ENCODE measurements at places on chromosomes 7 and 10.

DNA sequence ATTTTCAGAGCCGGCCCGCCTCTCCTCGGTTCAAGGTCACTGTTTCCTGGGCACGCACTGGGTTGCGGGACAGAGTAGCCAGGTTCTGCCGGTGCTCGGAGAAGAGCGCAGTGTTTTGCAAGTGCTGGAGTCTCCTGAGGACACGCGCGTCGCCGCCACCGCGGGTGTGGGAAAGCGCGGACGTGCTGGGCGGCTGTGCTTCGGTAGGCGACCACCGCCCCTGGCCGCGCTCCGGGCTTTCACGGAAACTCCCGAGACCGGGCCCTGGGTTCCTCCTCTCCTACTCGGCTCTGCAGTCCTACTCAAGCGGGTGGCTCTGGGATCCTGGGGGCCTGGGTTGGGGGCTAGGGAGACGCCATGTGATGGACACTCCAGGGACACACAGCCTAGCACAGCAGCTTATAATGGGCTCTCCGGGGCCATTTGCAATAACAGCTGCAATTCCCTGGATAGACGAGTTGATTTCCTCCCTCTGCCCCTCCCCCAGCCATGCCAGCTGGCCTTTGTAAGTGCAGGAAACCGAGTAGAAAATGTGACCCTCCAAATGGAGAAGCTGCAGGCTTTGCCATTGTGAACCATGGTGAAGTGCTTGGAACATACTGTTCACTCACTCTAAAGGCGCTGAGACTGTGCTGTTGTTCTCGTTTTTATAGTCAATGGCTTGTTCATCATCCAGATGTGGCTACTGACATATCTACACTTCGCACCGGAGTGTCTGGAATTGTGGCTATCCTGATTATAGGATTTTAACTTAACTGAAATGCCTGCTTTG, 2.1 kb downstream of the FRAT1 start:
- DNase-seq = no peak

GRCh38 chr7:64849250-64849923, 53.7 kb upstream of the ZNF273 start:
- peak; percentile 10 for DNase-seq

GRCh38 chr7:22934023-22934422, 79.9 kb downstream of the HYCC1 start:
- DNase-seq = peak; percentile 67

- no peak for DNase-seq
Measured at GRCh38 chr10:11386044-11386443, 225.4 kb downstream of the USP6NL start.

GRCh38 chr7:5435291-5436002, 11.8 kb upstream of the TNRC18 start:
- no peak for DNase-seq

DNA sequence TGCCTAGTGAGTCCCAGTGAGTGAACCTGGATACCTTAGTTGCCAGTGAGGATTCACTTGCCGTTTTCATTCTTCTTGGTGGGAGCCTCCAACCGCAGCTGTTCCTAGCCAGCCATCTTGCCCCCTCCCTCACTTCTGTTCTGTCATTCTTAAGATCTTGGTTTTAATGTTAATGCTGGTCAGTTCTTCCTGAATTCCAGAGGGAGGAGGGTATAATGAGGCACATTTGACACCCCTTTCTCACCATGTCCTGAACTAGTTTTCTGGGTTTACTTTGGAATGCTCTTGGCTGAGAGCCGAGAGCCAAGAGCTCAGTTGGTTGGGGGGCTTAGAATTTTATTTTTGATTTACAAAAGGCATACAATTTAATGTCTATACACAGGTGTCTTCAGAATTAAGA, 78.5 kb upstream of the ADCY1 start:
- DNase-seq = no peak

- DNase-seq = no peak
Measured at GRCh38 chr10:129658376-129659072, 191.5 kb downstream of the MGMT start.

DNA sequence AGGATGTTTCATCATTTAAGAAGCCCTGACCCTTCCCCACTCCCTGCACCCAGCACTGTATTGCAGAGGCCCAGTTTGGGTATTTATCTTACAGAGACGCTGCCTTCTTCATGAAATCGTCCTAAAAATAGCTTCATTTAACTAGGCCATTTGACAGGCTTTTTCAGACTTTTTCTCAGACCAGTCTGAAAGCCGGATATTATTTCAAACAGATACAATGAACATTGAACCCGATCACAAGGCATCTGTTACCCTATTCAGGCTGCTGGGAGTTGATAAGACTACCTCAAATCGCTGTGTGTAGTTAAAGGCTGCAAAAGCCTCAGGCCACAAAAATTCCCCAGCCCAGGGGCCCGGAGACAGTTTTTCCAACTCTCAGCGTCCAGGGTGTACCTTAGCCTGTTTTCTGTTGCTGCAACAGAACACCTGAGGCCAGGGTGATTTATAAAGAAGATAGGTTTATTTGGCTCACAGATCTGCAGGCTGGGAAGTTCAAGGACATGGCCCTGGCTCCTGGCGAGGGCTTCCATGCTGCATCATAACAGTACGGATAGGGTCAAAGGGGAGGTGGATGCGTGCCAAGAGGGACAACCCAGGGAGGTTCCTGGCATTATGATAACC, 130.7 kb upstream of the SH2B2 start:
- DNase-seq = no peak

DNA sequence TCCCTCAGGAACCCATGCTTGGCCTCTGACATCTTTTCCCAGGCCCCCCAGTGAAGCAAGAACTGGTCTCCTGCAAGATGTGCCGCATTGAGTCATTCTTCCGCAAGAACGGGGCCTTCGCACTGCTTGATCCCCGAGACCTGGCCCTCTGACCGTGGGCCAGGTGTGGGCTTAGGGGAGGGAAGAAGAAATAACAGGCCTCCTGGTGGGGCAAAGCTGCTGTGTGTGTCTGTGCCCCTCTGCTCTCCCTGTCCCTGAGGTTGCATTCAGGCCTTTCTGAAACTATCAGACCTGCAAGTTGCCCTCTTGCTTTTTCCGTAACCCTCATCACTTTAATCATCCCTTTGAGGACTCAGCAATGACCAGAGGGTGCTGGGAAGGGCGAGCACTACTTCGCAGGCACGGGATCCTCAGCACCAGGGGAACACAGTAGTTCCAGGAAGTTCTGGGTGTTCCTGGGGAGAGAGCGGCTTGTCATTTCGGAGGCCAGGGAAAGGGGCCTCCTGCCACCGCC, 6.0 kb downstream of the ATP6V1F start:
- no peak for DNase-seq

- DNase-seq = no peak
Measured at GRCh38 chr10:89639326-89639725, 5.7 kb downstream of the PANK1 start.

GRCh38 chr10:43205681-43206390, 61.0 kb downstream of the RASGEF1A start:
- no peak for DNase-seq

DNA sequence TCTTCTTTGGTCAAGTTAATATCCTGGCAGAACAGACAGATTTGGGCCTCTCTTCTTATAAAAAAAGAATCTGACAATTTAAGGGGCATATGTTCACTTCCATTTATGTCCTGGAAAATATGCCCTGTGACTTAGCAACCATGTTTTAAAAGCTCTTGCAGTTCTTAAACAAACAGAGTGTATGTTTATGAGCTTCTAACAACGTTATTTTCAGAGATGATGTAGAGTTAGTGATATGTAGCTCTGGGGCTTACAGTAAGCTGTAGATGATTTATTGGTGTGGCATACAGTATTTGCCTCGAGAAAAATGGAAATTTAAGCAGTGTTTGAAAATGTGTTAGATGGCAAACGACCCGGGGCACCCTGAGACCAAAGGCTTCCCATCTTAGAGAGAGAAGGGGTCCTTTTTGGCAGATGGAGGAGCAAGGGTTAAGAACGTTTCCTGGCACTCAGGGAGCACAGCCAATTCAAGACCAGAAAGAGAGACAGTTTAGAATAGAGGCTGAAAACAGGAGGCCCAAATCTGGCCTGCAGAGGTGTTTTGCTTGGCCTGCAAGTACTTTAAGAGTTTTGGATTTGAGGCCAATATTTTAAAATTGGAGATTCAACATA, 397.5 kb downstream of the KCNMA1 start:
- no peak for DNase-seq

GRCh38 chr10:73886085-73886529, 11.8 kb upstream of the CAMK2G start:
- peak; percentile 78 for DNase-seq

DNA sequence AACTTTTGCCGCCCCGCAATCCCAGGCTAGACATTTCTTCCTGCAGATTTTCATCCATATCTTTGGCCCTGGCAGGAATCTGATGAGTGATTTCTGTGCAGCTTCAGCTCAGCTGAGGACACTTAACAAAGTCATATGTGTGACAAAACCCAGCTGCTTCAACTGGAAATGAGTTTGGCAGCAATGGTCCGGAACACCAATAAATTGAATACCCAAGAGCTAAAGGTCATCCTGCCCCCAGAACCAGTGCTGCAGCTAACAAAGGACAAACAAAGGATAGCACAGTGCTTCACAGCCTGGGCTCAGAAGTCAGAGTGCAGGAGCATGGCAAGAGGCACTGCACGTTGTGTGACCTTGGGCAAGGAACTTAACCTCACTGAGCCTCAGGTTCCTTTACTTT, 40.0 kb upstream of the TRIL start:
- DNase-seq = no peak

- DNase-seq = peak; percentile 91
Measured at GRCh38 chr10:96614515-96614914, 27.7 kb upstream of the TM9SF3 start.

- DNase-seq = no peak
Measured at GRCh38 chr10:818526-819220, 112.8 kb downstream of the LARP4B start.

GRCh38 chr7:105885387-105886111, 9.2 kb upstream of the ATXN7L1 start:
- DNase-seq = peak; percentile 26

DNA sequence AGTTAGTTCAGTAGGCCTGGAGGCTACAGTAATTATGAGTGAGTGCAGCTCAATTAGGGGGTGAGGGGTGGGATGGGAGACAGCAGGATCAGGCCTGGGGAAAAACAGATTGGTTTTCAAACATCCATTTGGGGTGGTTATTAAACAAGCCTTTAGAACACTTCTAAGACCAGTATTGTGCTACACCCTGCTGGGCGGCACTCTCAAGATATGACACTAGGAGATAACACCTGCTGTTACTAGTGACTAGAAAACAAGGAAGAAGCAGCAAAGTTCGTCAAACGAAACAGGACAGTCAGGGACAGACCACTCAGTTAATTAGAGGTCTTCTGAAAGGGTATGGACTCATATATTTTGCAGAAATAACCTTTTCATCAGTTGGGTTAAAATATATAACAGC, 353.6 kb downstream of the PTEN start:
- no peak for DNase-seq

DNA sequence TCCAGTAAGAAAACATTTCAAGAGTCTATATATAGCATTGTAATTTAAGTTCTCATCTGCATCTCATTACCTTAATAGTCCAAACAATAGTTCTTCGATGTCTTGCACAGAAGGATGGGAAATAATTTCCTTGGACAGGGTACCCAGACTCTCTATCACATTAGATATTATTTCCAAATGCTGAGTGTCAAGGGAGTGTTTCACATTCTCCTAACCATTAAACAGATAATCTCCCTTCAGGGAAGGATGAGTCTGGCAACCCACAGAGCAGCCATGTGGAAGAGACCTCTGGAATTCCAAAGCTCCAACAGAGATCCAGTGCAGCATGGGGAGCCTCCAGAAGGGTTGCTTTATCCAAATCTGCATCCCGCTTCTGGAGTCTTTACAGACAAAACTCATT, 89.6 kb downstream of the FZD1 start:
- no peak for DNase-seq

DNA sequence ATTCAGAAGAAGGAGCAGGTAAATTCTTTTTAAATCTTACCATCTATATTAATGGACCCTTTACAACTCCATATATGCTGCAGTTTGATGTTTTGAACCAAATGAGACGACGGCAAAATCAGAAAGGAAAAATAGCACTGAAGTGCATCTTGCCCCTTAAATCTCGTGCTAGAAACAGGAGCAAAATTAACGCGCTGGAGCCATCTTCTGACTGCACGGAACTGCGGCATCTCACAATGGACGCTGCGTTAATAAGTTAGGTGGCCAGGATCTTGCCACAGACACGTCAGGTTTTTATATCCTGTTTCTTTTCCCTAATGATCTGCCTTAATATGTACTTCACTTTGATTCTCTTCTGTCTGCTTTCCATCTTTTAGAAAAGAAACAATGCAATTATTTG, 354.5 kb downstream of the TFEC start:
- DNase-seq = peak; percentile 45

DNA sequence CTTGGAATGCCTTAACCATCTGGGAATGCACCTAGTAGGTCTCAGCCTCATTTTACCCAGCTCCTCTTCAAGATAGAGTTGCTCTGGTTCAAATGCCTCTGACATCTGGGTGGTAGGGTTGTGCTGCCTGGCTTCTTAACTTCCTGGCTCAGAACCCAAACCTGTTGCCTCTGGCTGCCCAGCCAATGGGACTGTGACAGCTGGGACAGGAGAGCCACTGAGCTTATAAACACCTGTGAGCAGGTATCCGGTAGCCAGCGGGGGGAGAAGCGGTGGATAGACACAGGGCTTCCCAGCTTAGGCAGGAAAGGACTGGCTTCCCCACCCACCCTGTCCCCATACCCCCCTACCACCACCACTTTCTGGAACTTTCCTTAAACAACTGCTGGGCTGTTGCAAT, 115.8 kb upstream of the CARD11 start:
- no peak for DNase-seq

- no peak for DNase-seq
Measured at GRCh38 chr10:56763090-56763489, 402.0 kb upstream of the ZWINT start.

DNA sequence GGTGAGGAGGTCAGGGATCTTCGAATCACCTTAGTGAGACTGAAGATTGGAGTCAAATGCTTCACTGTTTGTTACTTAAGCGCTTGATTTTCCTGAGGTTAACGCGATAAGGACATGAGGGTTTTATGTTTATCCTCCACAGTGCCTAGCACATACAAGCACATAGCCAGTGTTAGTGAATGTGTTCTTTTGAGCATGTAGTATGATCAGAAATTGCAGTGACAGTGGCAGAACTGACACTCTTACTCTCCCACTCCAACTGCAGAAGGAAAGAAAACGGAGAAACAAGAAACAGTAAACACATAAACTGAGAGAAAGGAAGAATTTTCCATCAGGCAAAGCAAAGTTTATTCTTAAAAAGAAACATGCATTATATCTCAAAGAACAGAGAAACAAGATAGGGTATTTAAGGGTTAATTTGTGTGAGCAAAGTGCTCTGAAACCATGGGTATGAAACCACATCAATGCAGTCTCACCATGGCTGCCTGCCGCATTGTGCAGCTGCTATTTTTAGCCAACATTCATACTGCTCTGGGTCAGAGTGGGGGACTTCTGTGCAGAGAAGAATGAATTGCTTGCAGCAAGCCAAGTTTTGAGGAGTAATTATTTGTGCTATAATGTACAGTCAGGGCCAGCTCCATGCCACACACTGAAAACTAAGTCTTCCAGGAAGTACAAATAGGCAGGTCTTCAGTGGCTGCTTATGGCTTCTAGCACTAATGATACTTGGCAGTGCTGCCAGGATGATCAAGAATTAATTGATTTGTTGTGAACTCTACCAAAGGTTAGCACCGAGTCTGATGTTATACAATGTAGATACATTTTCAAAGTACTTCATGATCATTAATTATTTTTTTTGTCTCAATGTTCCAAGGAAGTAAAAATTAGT, 152.0 kb downstream of the MACC1 start:
- peak; percentile 88 for DNase-seq

- no peak for DNase-seq
Measured at GRCh38 chr7:99253369-99253768, 19.3 kb upstream of the MYH16 start.

Data from AG10803 (cell line).